ENCODE measurements at places on chromosomes 2 and 18. TPM values are rescaled to one million over a fixed set of nuclear protein-coding genes. Genes with fewer than 3 reads are reported as not detected.

Gene IL1B
- polyA plus RNA-seq: 161 TPM

Gene GRP
- not detected for polyA plus RNA-seq

Gene CCDC68
- 0.09 TPM for polyA plus RNA-seq

Gene DNAJC5G
- polyA plus RNA-seq: not detected

Gene INHA
- polyA plus RNA-seq: 0.53 TPM

Gene TEX44
- polyA plus RNA-seq: not detected

Gene CXCR2
- 0.37 TPM for polyA plus RNA-seq

Gene ABHD1
- polyA plus RNA-seq: 0.07 TPM

Gene NT5DC4
- polyA plus RNA-seq: 0.07 TPM

Gene NGEF
- polyA plus RNA-seq: 0.71 TPM

Gene ANKRD62
- not detected for polyA plus RNA-seq

Gene CNOT9
- polyA plus RNA-seq: 46.5 TPM

Gene NT5C1B
- not detected for polyA plus RNA-seq

Gene SPIRE1
- 14.3 TPM for polyA plus RNA-seq

Gene DNAH7
- 0.10 TPM for polyA plus RNA-seq

Gene SH3RF3
- 0.20 TPM for polyA plus RNA-seq

Gene CHRNA1
- polyA plus RNA-seq: not detected

Gene DNER
- 5.7 TPM for polyA plus RNA-seq

Gene AMER3
- not detected for polyA plus RNA-seq

Gene DSG1
- polyA plus RNA-seq: 0.07 TPM

Gene SULT1C4
- polyA plus RNA-seq: not detected

Gene CYP1B1
- 4.1 TPM for polyA plus RNA-seq

Gene MERTK
- polyA plus RNA-seq: 0.05 TPM

Gene COBLL1
- 10.0 TPM for polyA plus RNA-seq

Gene CCDC141
- polyA plus RNA-seq: 0.01 TPM

Gene CAVIN2
- polyA plus RNA-seq: 20.7 TPM

Gene INO80C
- 42.5 TPM for polyA plus RNA-seq

Gene CRYBA2
- 0.12 TPM for polyA plus RNA-seq

Gene SLC25A12
- polyA plus RNA-seq: 18.5 TPM

Gene C2orf78
- polyA plus RNA-seq: 0.02 TPM

Gene GKN1
- polyA plus RNA-seq: not detected

Gene MAP2
- polyA plus RNA-seq: 3.4 TPM

Gene CASP10
- polyA plus RNA-seq: 2.9 TPM

Gene ALMS1
- 6.9 TPM for polyA plus RNA-seq

Gene KCNIP3
- polyA plus RNA-seq: 5.4 TPM

Gene POTEI
- polyA plus RNA-seq: 0.01 TPM

Gene SP140L
- polyA plus RNA-seq: 4.8 TPM

Gene EPB41L3
- polyA plus RNA-seq: not detected
